Lower lobe of right lung (tissue), 2 donors: ENCODE measurements at places on chromosomes 16 and 17. TPM values are rescaled to one million over a fixed set of nuclear protein-coding genes. Genes with fewer than 3 reads are reported as not detected.

DNA sequence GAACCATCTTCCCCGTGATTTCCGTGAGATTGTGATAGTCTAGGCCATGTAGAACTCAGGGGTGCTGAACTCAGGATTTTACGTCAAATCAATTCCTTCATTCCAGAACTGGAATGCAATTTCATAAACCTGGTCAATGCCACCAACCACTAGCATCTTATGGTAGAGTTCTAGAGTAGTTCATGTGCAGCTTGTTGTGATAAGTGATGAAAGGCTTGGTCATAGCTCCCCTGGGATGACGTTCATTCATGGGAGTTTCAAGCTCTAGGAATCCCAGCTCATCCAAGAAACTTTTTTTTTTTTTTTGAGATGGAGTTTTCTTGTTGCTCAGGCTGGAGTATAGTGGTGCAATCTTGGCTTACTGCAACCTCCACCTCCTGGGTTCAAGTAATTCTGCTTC lies 3.7 kb upstream of the DPEP2 start:
- DNase-seq = no peak

GRCh38 chr17:38454532-38454931 lies 26.3 kb downstream of the ARHGAP23 start:
- peak; percentile 78 for DNase-seq

DNA sequence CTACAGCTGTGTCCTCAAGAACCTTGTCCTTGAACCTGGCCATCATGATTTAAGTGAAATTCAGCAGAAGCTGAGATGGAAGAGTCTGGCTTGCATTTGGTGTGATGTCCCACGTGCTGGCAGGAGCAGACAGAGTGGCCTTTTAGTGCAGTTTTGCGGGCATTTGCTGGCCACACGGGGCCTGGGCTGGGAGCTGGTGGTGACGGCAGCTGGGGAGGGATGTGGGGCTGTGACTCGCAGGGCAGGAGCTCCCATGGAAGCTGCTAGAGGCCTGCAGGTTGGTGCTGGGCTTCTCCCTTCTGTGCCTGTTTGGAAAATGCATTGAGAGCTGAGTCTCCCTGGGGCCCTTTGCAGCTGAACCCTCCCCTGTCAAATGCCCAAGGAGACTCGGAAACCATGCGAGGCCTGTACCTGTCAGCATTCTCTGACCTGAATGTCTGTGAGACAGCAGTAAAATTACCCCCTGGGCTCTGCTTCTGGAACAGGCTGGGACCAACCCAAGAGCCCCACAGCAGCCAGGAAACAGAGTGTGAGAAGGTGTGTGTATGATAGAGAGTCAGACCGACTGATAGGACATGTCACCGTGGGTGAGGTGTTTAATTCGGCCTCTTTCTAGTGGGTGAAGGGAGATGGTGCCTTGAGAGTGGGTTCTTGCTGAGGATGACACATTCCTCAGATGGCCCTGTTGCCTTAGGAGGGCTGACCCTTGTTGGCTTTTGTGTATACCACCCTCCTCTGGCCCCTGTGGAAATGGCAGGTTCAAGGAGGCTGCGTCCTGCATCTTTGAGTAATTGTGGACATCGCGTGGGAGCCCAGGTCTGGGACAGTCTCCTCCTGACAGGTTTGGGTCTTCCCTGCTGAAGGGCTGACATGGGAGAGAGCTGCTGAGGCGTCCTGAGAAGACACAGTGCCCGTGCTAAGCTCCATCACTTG lies 145.5 kb downstream of the MSI2 start:
- DNase-seq = no peak

DNA sequence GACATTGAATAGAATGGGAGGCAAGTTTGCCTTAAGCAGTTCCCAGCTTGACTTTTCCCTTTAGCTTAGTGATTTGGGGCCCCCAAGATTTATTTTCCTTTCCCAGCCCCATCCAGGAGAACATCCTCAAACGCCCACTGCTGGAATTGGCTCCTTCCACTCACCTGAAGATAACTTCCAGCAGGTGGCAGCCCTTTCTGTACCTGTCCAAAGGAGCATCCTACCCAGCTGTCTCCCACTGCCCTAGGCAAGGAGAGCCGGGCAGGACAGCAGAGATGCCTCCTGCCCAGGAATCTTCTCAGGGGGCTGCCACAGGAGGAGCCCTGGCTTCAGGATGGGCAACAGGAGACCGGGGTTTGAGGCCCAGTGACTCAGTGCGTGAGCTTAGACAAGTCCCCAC lies 6.4 kb downstream of the CACNG5 start:
- no peak for DNase-seq

CA5A gene
- 0.06 TPM for total RNA-seq

IRF8 gene
- 67.9 TPM for total RNA-seq

SLC38A7 gene
- 20.7 TPM for total RNA-seq

FOXO3B gene
- 1.9 TPM for total RNA-seq

- DNase-seq = peak; percentile 36
Observed at GRCh38 chr16:87552772-87553573, 49.3 kb upstream of the JPH3 start.

DNA sequence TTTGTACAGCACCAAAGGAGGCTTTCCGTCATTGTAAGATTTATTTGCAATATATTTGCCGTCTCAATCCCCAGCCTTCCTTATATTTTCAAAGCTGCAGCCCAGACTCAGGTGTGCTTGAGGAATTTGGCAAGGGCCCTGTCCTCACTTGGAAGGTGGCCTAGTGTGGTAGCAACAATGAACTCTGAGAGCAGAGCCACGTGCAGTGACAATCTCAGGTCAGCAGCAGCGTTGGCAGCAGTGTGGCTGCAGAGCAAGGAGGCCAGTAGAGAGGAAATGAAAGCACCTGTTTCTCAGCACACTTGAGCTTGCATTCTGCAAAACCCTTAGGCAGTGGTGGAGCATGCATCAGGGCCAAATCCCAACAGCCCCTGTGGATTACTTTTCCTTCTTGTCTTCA lies 613.5 kb downstream of the RBFOX1 start:
- no peak for DNase-seq

GRCh38 chr16:1825864-1826690 lies 548 bp downstream of the HAGH start:
- peak; percentile 79 for DNase-seq

DNA sequence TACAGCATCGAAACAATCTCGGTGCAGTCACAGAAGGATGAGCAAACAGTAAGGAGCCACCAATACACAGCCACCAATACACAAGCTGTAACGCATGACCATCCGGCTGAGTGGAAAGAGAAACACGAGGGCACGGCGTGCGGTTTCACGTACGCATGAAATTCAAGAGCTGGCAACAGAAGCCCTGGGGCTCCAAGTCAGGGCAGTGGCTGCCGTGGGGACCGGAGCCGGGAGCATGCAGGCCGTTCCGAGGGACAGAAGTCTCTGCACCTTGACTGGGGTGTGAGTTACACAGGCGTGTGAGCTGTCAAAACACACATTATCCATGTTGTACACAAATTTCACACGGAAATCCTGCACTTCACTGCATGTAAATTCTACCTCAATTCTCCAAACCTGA lies 50.6 kb upstream of the METRNL start:
- DNase-seq = no peak

DNA sequence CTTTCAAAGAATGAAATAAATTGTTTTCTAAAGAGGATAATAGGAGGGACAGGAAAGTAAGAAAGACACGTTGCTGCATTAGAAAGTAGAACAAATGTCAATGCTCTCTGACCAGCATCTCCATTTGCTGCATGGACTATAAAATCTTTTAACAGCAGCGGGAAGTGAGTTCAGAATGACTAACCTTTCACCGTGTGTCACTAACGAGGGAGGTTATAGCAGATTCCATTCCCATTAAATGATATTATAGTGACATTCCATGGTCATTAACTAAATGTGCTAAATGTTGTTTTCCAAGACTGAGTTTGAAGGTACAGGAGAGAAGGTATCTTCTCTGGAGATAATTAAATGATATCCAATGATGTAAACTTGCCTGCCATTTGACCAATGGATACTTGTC lies 127.1 kb upstream of the HS3ST3A1 start:
- no peak for DNase-seq

C16orf46 gene
- not detected for total RNA-seq

DNA sequence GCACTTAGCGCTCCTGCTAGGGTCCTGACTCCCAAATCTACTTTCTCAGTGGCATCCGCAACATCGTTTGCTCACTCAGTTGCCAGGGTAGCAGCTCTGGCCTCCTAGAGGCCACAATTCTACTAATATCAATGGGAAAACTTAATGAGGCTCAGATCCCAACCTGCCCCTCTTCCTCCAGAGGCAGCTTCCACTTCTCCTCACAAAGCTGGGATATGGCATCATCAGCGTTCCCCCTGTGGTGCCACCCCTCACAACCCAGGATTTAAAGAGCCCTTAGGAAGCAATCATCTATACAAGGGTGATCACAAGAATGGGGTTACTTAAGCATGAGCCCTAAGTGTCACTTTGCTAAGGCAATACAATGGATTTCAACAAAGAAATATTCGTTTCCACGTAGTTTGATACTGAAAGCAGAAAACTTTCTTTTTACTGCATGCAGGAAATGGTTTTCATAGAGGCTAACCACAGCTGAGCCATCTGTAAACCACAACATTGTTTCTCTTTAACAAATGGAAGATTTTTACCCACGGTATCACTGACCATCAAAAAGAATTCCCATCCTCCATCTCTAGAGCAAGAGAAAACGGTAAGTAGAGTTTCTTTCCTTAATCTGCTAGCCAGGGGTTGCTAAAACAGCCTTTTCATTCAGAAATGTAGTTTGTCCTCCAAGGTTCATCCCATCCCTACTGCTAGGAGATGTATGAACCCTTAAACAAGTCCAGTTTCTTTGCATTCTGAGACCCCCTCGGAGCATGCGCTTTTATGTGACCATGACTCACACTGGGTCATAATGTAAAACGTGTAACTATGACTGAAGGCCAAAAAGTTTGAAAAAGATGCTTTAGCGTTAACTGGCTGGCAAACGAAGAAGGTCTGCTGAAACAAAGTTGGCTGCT lies 68.3 kb upstream of the BCAR1 start:
- DNase-seq = no peak

GRCh38 chr17:57868007-57868909 lies 18.4 kb upstream of the MRPS23 start:
- DNase-seq = peak; percentile 68

CXCL16 gene
- 249 TPM for total RNA-seq

DNA sequence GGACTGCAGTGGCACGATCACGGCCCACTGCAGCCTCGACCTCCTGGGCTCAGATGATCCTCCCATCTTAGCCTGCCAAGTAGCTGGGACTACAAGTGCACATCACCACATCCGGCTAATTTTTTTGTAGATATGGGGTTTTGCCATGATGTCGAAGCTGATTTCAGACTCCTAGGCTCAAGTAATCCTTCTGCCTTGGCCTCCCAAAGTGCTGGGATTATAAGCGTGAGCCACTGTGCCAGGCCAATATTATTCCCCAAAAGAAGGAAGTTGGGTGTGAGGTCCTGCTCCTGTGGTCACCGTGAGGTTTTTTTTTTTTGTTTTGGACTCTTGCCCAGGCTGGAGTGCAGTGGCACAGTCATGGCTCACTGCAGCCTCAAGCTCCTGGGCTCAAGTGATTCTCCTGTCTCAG lies 1.5 kb downstream of the AMZ2 start:
- DNase-seq = no peak

- no peak for DNase-seq
Observed at GRCh38 chr17:30524847-30525246, 47.6 kb downstream of the GOSR1 start.

- peak; percentile 83 for DNase-seq
Observed at GRCh38 chr16:73048292-73049080, 558 bp upstream of the ZFHX3 start.

GRCh38 chr17:70938336-70938735 lies 769.0 kb downstream of the KCNJ2 start:
- no peak for DNase-seq

DNA sequence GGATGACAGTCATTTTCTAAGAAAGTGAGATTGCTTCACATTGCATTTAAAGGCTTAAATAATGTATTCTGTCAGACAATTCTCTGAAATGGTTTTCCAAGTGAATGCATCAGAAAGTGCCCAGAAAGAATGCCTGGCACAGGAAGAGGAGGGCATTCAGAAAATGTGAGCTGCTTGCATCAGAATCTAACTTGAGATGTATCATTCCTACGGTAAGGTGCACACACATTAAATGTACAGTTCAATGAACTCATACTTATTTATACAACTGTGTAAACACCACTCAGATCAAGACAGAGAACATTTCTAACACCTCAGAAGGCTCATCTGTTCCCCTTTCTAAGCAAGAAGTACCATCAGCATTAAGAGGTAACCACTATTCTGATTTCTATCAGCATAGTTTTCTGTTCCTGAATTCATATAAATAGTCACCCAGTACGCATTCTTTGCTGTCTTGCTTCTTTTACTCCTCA lies 638.0 kb downstream of the MAF start:
- no peak for DNase-seq

DNA sequence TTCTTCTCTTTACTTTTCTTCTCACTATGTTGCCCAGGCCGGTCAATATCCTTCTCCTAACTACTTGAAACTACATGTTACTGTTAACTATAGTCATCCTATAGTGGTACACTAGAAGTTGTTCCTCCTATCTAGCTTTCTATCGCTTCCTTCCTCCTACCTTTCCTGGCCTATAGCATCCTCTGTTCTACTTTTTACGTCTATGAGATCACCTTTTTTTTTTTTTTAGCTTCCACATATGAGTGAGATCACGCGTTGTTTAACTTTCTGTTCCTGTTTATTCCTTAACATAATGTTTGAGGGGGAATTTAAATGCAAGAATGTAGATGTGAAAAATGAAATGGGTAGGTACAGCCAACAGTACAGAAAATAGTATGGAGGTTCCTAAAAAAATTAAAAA lies 30.5 kb upstream of the YPEL2 start:
- DNase-seq = no peak

DNA sequence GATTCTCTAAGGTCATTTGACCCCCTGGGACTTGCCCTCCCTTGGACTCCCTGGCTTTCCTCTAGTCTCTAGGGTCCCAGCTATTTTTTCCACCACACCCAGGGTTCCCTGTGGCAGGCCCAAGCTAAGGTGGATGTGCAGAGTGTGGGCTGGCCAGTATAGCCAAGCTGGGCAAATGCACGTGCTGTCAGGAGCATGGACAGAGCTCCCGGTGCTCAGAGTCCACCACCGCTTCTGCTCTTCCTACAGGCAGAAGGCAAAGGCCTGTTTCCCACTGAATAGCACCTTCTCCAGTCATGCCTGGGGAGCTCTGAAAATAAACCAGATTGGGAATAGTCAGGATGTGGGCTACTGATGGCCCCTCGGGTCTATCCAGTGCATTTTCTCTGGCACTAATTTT lies 53.3 kb downstream of the GNAO1 start:
- no peak for DNase-seq

PSKH1 gene
- 28.3 TPM for total RNA-seq

- no peak for DNase-seq
Observed at GRCh38 chr16:74585846-74586443, 21.0 kb downstream of the GLG1 start.

DNA sequence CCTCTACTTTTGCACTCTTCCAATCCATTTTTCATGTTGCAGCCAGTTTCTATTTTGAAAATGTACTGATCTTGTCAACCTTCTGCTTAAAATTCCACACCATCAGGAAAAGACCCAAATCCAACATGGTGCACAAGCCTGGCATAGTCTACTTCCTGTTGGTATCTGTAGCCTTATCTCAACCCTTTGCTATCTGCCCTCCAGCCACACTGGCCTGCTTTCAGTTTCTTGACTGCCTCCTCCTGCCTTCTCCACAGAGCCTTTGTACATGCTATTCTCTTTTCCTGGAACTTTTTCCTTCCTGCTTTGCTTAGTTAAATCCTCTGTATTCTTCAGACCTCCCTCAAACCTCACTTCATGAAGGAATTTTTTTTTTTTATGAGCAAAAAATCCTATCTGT lies 31.5 kb downstream of the NLRP1 start:
- DNase-seq = no peak

GRCh38 chr17:6056104-6056503 lies 14.1 kb upstream of the WSCD1 start:
- DNase-seq = no peak
